H7 (cell line): ENCODE measurements at places on chromosomes 1 and 21. TPM values are rescaled to one million over a fixed set of nuclear protein-coding genes. Genes with fewer than 3 reads are reported as not detected.

DNA sequence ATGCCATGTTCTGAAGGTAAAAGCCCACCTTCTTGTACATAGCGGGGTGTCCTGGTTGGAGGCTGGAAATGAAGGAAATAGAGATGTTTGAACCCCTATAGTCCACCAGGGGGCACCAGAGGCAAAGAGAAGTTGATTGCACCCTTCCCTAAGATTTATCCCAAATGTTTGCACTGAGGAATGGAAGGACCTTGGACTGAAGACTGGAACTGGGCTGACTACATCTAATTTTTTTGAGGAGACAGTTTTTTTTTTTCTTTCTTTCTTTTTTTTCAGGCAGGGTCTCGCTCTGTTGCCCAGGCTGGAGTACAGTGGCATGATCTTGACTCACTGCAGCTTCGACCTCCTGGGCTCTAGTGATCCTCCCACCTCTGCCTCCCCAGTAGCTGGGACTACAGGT, 55.3 kb upstream of the EIF4G3 start:
- DNase-seq: peak; percentile 86

TEX38 gene
- not detected in 2 replicates for total RNA-seq

- no peak for DNase-seq
Observed at GRCh38 chr21:42289926-42290325, 25.3 kb downstream of the TFF3 start.

C1orf87 gene
- not detected in 2 replicates for total RNA-seq

DNA sequence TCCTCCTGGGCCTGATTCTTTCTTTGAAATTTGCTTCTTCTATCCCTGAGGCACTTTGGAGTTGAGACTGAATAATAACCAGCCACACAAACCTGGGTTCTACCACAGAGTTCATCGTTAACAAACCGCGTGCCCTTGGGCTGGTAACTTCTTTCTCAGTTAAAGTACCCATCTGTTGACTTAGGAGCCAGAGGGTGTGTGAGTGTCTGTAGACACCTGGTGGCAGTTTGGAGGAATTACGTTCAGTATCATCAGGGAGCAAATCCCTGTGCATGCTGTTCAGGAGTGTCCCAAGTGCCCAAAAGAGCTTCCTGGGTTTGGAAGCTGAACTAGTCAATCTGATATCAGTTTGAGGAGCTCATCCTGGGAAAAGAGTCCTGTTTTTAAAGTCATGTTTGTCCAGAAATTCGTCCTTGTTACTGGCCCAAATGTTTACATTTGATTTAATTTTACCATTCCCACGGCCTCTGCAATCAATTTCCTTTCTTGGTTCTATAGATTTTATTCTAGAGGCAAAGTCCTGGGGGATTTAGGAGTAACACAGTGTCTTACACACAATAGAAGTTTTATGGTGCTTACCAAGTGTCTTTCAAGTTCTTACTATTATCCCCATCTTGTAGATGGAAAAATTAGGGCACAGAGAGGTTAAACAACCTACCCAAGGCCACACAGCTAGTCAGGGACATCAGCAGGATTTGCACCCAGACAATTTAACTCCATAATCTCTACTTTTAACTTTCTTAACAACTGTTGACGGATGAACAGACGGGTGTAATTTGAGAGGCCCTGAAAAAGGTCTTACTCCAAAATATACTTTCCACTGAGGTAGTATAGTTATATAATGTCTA, 26.7 kb upstream of the RPTN start:
- DNase-seq: peak; percentile 50

GRCh38 chr1:242454262-242455051, 70.0 kb downstream of the PLD5 start:
- DNase-seq: peak; percentile 56

DNA sequence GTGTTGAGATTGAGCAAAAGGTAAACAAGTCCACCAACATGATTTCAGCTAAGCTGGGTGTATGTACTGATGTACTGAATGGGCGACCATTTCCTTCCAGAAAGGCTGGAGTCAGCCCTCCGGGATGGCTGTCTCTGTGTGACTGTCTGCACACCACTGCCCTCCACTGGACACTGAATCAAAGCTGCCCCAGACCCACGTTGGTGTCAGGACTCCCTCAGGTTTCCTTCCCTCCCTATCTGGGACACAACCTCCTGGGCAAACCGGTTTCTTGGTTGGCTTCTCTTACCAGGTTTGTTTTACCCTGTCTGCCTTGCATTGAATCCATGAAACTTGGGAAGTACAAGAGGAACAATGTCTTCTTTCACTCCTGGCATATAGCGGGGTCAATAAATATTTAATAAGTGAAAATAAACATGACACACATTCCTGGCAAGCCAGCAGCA, 5.3 kb upstream of the SRP9 start:
- peak; percentile 77 for DNase-seq

CASP9 gene
- 14.1 and 15.0 TPM in 2 replicates for total RNA-seq

DNA sequence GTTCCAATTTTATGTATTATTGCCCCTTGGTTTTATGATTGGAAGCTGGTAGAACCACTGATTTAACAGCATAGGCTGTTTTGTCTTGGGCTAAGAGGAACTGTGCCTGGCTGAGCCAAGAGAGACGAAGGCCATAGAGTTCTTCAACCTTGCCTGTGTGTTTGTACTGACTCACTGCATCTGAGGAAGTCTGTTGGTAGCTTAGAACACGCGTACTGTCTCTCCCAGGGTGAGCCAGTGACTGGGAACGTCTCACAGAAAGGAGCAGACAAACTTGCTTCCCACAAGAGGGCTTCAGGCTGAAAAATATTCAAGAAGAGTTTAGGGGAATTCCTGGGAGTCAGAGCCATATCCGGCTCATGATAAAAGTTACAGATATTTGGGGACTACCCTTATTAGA, 14.9 kb downstream of the TMEM51 start:
- no peak for DNase-seq
